ENCODE measurements at places on chromosomes 6 and 20.

GRCh38 chr6:33589392-33589730, 9.3 kb upstream of the BAK1 start:
- H3K27me3 ChIP-seq: no peaks in the 10 kb centered on the region
- H3K36me3 ChIP-seq: no peaks in the 10 kb centered on the region
- DNase-seq: no peak
- peak overlapping the region; percentile 30 for H3K4me3 ChIP-seq

- no peak overlapping the region for H3K4me3 ChIP-seq
- DNase-seq: no peak
- no peak overlapping the region for H3K27ac ChIP-seq
- no peaks in the 10 kb centered on the region for H3K36me3 ChIP-seq
These were observed 708.3 kb downstream of the HDGFL1 start for GRCh38 chr6:23277521-23278179.

DNA sequence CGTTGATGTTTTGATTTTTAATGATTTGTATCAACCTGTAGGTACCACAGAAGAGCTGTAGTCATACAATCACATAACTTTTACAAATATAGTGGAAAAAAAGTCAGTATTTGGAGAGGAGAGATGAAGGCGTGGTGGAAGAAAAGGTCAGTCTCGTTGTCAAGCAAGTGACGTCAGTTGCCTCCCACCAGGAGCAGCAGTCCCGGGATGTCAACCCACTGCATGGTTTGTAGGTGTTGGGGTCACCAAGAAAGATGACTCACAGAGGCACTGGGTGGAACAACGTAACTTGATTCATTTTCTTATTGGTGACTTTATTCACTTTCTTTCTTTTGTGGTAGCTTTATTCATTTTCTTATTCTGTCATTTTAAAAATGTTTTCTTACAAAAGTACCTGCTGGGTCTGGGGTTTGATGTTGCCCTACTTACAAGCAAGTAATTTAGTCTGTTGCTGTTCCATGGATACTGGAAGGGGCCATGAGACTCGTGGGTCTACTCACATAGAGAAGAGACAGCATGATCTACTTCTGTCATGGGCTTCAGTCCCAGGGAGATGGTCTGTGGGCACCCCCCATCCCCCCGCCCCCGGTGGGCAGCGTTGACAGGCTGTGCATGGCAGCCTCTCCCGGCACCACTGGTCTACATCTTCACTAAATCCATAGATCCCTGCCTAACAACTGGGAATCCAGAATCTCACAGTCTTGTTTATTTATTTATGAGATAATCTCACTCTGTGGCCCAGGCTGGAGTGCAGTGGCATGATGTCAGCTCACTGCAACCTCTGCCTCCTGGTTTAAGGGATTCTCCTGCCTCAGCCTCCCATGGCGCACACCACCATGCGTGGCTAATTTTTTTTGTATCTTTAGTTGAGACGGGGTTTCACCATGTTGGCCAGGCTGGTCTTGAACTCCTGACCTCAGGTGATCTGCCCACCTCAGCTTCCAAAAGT, 36.4 kb upstream of the SYNJ2 start:
- peaks cover 54% of the 10 kb centered on the region for H3K36me3 ChIP-seq
- H3K27me3 ChIP-seq: no peaks in the 10 kb centered on the region
- no peak overlapping the region for H3K4me3 ChIP-seq
- no peaks in the 10 kb centered on the region for H3K4me1 ChIP-seq
- no peak for DNase-seq

- DNase-seq: no peak
- peaks cover 10% of the 10 kb centered on the region for H3K4me1 ChIP-seq
- H3K4me3 ChIP-seq: no peak overlapping the region
- H3K27ac ChIP-seq: no peak overlapping the region
- no peaks in the 10 kb centered on the region for H3K27me3 ChIP-seq
These were observed 468.0 kb downstream of the EPM2A start for GRCh38 chr6:145267076-145267867.

DNA sequence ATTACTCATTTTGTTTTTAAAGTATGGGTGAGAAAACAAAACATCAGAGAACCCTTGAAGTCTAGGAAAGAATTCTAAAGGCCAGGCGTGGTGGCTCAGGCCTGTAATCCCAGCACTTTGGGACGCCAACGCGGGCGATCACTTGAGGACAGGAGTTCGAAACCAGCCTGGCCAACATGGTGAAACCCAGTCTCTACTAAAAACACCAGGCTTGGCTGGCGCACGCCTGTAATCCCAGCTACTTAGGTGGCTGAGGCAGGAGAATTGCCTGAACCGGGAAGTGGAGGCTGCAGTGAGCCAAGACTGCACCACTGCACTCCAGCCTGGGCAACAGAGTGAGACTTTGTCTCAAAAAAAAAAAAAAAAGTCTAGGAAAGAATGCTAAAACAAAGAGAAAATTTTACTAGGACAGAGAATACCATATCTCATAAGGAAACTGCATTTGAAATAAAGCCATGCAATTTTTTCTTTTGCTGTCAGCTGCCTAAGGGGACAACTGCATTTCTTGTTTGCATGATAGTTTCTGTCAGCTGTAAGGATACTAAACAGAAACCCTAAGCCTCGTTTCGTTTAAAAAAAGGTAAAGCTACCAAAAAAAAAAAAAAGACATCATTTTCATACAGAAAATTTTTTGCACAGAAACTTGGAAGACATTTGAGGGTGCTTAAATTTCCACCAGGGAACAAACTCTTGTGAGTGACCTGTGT, 32.1 kb downstream of the SMLR1 start:
- no peak overlapping the region for H3K4me3 ChIP-seq
- DNase-seq: no peak
- no peaks in the 10 kb centered on the region for H3K27me3 ChIP-seq
- H3K4me1 ChIP-seq: no peaks in the 10 kb centered on the region
- H3K27ac ChIP-seq: no peak overlapping the region
- H3K36me3 ChIP-seq: peaks cover 65% of the 10 kb centered on the region

- no peaks in the 10 kb centered on the region for H3K36me3 ChIP-seq
- peak overlapping the region; percentile 63 for H3K4me3 ChIP-seq
- peaks cover 16% of the 10 kb centered on the region for H3K4me1 ChIP-seq
- no peaks in the 10 kb centered on the region for H3K27me3 ChIP-seq
- H3K27ac ChIP-seq: peak overlapping the region; percentile 94
These were observed 4.1 kb downstream of the TRDN start for GRCh38 chr6:123632641-123633040.

DNA sequence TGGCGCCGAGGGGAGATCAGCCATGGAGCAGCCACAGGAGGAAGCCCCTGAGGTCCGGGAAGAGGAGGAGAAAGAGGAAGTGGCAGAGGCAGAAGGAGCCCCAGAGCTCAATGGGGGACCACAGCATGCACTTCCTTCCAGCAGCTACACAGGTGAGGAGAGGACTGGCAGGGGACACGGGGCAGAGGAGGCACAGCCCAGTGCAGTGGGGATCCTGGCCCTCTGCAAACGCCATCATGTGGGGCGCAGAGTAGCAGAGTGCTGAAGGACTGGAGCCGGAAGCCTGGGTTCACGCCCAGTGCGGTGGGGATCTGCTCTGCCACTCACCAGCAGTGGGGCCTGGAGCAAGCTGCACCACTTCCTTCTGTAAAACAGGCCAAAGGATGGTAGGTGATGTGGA, 41.1 kb upstream of the FANCE start:
- DNase-seq: no peak
- H3K4me1 ChIP-seq: peaks cover 11% of the 10 kb centered on the region
- no peak overlapping the region for H3K27ac ChIP-seq
- H3K4me3 ChIP-seq: no peak overlapping the region
- no peaks in the 10 kb centered on the region for H3K27me3 ChIP-seq

DNA sequence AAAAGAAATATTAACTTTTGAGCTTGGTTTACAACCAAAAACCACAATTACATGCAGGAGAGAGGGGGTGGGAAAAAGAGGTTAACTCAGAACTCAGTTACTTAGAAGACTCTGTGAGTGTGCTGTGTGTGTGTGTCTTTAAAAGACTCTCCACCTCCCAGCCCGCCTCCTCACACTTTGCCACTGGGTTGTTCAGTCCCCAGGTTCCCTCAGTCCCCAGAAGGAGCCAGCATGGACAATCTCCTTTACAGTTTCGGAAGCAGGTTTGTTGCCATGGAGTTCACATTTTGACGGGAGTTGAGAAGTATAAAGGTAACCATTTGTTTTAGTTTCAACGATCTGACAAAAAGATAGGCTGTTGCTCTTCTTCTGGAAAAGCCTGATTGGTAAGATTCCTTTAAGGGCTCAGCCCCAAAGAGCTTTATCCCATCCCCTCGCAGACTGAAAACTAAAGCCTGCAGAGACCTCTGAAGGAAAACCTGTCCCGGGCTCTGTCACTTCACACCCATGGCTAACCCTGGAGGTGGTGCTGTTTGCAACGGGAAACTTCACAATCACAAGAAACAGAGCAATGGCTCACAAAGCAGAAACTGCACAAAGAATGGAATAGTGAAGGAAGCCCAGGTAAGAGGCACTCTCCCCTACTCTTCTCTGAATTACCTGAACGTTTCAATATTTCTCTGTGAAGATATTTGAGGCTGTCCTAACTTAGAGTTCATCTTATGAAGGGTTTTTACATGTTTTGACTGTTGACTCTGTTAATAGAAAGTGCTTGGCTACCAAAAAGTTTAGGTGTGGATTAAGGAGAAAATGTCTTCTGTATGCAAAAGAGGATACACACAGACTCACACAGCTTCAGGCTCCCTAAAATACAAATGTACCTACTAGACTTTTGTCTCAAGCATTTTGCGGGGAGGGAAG, at the start of gene SPTLC3:
Gene SPTLC3, plus strand, starts transcription at position 212 of the 921 bp plus-strand sequence. Its CDS starts 296 bp downstream, at position 508.
- peak within 1 kb of the TSS; percentile 79 for H3K27ac ChIP-seq
- no peaks in the 10 kb centered on the region for H3K27me3 ChIP-seq
- peaks cover 39% of the 10 kb centered on the region for H3K4me1 ChIP-seq
- no peaks in the 10 kb centered on the region for H3K36me3 ChIP-seq

GRCh38 chr6:484086-484745, 92.7 kb downstream of the IRF4 start:
- no peak for DNase-seq
- no peak overlapping the region for H3K4me3 ChIP-seq
- H3K4me1 ChIP-seq: no peaks in the 10 kb centered on the region
- no peak overlapping the region for H3K27ac ChIP-seq
- H3K36me3 ChIP-seq: peaks cover 53% of the 10 kb centered on the region

DNA sequence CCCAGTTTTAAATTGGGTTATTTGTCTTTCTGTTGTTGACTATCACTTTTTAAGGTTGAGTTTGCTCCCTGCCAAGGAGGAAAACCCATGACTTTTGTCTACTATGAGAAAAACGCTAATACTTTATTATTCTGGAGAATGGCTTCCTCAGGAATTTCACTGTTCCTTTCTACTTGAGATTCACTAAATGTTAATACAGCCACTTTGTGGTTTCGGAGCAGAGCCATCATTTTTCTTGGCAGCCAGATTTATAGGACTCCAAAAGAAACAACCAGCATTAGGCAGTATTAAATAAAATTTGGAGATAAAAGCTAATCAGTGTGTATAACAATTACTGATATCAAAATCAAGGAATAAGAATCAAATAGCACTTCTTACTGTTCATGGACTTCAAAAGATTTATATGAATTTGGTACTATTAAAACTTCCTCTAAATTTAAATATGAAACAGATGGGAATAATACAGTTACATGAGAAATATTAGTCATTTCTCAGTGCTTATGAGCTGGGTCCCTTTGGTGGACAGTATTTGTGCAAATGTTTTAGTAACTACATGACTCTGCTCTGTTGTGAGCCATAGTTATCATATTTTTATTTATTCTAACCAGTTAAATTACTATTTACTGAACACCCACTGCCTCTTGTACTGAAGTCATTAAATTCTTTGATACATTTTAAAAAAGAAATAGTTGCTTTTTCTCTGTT, 64.1 kb upstream of the FBXO30 start:
- no peaks in the 10 kb centered on the region for H3K27me3 ChIP-seq
- no peak for DNase-seq
- H3K36me3 ChIP-seq: peaks cover 4% of the 10 kb centered on the region
- no peak overlapping the region for H3K27ac ChIP-seq
- H3K4me1 ChIP-seq: peaks cover 22% of the 10 kb centered on the region

DNA sequence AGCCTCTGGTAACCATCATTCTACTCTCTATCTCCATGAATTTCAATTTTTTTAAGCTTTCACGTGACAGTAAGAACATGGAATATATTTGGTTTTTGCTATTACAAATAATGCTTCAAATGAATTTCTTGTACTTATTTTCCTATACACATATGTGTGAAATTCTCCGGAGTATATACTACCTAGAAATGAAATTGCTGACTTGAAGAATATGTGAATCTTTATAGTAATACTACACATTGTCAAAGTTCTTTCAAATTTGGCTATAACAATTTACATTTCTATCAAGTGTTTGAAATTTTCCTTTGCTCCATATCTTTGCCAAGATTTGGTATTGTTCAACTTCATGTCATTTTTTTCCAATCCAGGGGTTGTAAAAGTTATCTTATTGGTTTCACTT, 11.6 kb upstream of the VGLL2 start:
- H3K4me3 ChIP-seq: no peak overlapping the region
- no peak for DNase-seq
- no peak overlapping the region for H3K27ac ChIP-seq
- H3K4me1 ChIP-seq: no peaks in the 10 kb centered on the region
- H3K27me3 ChIP-seq: peaks cover 11% of the 10 kb centered on the region

DNA sequence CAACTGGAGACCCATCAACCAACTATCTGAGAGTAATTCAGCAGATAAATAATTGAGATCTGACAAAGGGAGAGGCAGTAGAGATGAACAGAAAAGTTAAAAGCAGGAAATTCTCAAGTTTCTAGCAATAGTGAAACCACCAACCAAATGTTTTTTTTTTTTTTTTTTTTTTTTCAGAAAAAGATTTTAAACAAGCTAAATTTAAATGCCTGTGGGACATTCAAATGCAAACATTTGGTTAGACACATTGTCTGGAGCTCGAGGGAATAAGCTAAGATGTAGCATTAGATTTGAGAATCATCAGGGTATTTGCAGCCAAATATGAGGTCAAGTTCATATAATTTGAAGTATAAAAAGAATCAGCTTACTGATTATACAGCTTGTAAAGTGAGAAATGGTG, 16.4 kb downstream of the RANBP9 start:
- no peaks in the 10 kb centered on the region for H3K27me3 ChIP-seq
- peaks cover 63% of the 10 kb centered on the region for H3K4me1 ChIP-seq
- no peak for DNase-seq

GRCh38 chr6:79117752-79118151, 39.7 kb upstream of the PHIP start:
- no peak overlapping the region for H3K27ac ChIP-seq
- no peaks in the 10 kb centered on the region for H3K36me3 ChIP-seq
- H3K4me3 ChIP-seq: no peak overlapping the region

GRCh38 chr6:88761237-88762031, 202.0 kb downstream of the RNGTT start:
- no peak for DNase-seq
- H3K27me3 ChIP-seq: no peaks in the 10 kb centered on the region
- no peak overlapping the region for H3K27ac ChIP-seq
- H3K36me3 ChIP-seq: no peaks in the 10 kb centered on the region
- no peak overlapping the region for H3K4me3 ChIP-seq
- H3K4me1 ChIP-seq: no peaks in the 10 kb centered on the region

DNA sequence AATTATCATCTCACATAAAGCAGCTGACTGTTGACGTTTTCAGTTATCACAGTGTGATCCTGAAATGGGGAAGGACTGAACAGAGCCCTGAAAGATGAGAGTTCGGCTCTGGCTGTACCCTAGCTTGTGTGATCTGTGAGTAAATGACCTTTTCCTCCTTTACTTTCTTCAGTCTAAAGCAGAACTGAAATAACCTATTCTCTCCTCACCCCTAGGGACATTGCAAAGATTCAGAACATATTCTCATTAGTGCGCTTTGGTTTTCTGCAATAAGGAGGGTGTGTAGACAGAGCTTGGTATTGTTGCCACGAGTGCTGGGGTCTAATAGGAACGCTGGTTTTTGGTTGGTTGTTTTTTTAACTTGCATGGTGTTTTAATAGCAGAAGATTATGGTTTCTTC, 16.7 kb downstream of the FARS2 start:
- H3K36me3 ChIP-seq: no peaks in the 10 kb centered on the region
- H3K27me3 ChIP-seq: no peaks in the 10 kb centered on the region
- H3K27ac ChIP-seq: no peak overlapping the region
- H3K4me3 ChIP-seq: no peak overlapping the region
